ENCODE measurements at places on chromosomes 7 and 10.

- DNase-seq, result no peak
These were observed 67.1 kb downstream of the CUBN start for GRCh38 chr10:17062493-17062892.

DNA sequence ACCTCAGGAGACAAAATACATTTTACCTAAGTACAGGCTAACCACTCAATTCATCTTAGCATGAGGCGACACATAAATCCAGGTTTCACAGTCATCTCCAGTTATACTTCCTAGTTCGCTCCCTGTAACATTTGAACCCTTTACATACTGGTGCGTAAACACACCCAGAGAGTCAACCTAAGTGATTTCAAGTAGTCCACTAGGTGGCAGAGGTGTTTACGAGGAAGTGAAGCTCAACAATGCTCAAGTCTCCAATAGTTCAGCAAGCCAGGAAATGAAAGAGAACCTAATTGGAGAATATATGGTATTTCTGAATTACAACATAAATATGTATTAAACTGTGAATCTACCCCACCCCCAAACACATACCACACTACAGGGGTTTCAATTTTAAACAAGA, 76.3 kb upstream of the ABCB5 start:
- DNase-seq, result no peak

DNA sequence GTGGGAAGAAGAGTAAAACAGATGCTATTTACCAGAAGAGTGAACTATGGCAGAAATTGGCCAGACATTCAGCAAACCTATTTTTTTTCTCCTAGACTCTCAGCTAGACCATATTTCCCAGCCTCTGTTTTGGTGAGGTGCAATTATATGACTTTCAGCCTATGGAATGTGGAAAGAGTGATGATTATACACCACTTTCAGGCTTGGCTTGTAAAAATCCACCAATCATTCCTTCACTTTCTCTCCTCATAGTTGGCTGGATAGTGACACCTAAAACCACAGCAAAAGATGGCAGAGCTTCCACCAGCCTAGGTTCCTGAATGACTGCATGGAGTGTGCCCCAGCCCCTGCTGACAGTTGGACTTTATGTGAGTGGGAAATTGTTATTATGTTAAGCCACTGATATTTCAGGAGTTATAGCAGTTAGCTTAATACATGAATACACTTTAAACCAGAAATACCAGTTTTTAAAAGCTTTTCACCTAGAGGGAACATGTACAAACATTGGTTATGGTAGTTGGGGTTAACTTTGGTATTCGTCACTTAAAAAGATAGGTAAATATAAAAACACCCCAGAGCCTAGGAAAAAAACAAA, 19.1 kb upstream of the TNKS2 start:
- no peak for DNase-seq

- no peak for DNase-seq
These were observed 107.0 kb upstream of the PARD3 start for GRCh38 chr10:34922138-34922537.

- no peak for DNase-seq
These were observed 63.7 kb downstream of the PRKCQ start for GRCh38 chr10:6516281-6516928.

DNA sequence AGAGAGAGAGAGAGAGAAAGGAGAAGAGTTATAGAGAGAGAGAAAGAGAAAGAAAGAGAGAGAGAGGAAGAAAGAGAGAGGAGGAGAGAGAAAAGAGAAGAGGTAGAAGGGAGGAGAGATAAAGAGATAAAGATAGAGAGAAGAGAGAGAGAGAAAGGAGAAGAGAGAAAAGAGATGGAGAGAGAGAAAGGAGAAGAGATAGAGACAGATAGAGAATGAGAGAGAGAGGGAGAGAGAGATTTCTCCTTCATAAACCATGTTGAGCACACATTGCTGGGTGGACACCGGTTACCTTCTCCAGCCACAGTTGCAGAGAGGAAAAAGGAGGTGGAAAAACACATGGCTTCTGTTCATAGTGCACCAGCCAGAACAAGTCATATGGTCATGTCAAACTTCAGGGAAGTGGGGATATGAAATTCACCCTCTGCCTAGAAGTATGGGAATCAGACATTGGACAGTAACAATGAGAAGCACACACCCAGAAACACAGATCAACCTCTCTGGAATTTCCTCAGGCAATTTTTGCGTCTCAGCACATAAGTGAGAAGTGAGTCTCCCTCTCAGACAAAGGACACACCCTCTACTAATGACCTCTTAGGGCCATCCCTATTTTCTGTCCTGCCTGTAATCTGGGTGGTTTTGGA, 172.5 kb upstream of the SVIL start:
- DNase-seq, result no peak

DNA sequence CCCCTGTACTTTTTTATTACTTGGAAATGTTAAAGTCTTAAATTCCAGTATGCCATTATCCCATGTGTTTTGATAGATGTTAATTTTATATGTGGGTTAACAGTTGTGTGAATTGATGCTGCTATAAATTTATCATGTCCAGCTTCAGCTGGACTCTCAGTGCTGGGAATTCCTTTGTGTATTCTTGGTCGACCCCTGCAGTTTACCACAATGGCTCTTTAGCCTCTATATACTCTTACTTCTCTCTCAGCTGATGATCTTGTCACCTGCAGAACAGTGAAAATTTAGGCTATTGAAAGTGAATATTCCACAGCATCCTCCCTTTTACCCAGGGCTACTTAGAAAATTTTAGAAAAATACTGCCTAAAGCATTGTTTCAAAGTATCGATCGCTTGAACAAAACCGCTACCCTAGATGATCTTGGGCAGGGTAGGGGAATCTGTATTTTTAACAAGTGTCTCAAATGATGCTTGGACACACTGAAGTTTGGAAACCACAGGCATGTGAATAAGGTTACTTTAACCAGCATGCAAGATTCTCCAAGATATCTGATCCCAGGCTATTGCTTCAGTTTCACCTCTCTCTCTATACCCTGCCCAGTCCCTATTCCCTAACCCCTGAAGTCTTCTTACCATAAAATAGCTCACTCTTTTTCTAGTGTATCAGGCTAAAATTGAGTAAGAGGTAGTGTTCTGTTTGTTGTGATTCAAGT, 25.4 kb downstream of the LCOR start:
- DNase-seq, result no peak

DNA sequence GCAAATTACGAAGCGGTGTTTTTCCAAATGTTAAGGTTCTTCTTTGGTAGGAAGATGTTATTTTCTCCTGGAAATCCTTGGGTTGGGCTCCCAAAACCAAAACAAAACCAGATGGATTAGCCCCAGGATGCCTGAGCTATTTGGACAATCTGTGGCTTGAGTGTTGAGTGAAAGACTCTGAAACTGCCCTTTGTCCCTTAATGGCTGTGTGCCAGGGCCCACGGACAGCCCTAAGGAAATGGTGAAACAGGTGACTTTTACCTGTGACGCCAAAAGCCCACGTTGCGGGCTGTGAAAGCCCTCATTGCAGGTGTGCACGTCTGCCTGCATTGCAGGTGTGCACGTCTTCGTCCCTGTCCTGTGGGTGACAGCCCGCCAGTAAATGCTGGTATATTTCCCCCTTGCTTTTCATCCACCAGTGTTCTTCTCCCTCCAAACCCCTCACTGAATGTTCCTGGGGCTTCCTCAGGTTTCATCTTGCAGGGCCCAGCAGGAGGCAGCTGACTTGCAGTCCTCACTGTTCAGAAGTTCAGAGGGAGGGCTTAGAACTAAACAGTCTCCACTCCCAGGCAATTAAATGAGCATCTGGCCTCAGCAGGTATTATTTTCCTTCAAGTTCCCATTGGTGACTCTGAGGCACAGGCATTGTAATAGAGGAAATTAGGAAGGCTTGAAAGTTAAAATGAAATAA, 10.7 kb downstream of the PFKP start:
- DNase-seq, result no peak

DNA sequence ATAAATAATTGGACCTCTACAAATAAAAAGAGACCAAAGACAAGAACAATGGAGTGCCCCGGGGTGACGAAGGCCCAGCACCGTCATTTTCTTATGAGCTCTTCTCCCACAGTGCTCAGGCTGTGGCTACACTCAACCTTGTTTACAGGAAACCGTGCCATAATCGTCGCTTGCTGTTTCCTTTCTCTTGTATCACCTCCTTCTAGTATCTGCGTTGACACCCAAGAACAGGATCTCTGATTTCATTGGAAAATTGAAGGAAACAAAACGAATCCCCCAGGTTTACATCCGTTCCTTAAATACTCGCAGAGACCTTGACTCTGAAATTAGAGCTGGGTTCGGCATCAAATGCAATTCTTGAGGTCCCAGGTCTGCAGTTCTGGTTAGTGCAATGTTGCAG, 1.7 kb upstream of the IGFBP3 start:
- no peak for DNase-seq

GRCh38 chr10:129505500-129506075, 38.5 kb downstream of the MGMT start:
- DNase-seq, result no peak

DNA sequence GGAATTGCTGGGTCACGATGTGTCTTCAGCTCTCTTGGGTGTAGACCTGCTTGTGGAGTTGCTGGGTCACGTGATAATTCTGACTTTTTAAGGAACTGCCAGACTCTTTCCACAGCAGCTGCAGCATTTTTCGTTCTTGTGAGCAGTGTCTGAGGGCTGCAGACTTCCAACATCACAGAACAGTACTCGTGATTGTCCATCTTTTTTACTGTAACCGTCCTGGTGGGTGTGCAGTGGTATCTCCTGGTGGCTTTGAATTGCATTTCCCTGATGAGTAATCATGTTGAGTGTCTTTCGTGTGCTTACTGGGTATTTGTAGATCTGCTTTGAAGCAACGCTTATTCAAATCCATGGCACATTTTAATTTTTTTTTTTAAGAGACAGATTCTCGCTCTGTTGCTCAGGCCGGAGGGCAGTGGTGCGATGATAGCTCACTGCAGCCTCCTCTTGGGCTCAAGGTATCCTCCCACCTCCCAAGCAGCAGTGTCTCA, 22.7 kb downstream of the INPP5A start:
- no peak for DNase-seq

GRCh38 chr7:155610633-155611193, 33.7 kb upstream of the RBM33 start:
- DNase-seq, result no peak

- peak; percentile 39 for DNase-seq
These were observed 2.0 kb downstream of the SRGN start for GRCh38 chr10:69089638-69090599.

GRCh38 chr7:148191391-148192065, 399.0 kb upstream of the C7orf33 start:
- no peak for DNase-seq

GRCh38 chr10:27661514-27662286, 83.9 kb downstream of the MKX start:
- DNase-seq, result no peak

DNA sequence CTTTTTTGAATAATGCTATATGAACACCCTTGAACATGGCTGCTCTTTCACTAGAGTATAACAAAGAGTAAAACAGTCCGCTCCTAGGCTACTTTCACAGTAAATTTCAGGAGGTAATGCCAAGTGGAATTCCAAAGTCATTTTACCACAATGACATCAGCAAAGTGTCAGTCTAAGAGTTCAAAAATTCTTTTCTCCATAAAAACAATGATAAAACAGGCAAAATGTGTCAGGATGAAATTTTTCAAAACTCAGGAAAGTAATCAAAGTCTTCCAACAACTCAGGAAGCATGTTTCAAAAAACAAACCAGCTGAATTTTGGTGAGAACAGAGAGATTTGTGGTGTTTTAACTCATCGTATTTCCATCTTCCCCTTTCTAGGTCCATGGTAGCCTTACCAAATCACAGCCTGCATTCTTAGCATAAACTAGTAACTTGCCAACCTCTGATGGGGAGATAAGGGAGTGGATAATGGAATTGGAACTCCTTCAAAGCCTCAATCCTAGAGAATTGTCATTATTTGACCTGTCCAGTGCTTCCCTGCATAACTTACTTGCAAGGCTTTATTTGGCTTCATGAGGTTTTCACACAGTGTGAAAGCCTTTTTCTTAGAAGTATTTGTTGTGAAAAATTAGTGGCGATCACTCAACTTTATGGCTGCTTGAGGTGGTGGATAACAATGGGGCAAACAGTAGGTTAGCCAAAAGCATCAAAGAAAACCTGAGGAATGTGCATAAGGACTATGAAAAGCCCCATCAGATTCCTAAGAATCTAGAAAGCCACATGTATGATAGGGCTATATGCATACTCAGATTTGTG, 302.7 kb downstream of the HDAC9 start:
- DNase-seq, result no peak

DNA sequence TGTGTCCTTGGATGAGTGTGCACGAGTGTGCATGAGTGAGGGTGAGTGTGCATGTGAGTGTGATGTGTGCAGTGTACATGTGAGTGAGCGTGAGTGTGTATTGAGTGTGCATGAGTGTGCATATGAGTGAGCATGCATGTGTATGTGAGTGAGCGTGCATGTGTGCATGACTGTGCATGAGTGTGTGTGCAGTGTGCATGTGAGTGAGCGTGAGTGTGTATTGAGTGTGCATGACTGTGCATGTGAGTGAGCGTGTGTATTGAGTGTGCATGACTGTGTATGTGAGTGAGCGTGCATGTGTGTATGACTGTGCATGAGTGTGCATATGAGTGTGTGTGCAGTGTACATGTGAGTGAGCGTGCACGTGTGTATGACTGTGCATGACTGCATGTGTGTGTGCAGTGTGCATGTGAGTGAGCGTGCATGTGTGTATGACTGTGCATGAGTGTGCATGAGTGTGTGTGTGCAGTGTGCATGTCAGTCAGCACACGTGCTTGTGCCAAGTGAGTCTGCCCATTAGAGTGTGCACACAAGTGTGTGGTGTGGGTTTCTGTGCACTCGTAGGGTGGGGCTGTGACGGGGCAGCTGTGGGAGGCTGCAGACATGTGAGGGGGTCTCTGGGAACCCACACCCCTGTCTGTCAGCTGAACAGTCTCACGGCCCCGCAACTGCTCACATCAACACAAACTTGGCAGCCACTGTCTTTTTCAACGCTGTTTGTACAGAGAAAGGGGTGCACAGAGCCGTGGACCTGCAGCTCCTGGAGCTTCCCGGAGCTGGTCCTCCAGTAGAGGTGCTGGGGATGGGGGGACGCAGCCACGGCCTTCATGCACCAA, 14.8 kb downstream of the FOXL3 start:
- no peak for DNase-seq

DNA sequence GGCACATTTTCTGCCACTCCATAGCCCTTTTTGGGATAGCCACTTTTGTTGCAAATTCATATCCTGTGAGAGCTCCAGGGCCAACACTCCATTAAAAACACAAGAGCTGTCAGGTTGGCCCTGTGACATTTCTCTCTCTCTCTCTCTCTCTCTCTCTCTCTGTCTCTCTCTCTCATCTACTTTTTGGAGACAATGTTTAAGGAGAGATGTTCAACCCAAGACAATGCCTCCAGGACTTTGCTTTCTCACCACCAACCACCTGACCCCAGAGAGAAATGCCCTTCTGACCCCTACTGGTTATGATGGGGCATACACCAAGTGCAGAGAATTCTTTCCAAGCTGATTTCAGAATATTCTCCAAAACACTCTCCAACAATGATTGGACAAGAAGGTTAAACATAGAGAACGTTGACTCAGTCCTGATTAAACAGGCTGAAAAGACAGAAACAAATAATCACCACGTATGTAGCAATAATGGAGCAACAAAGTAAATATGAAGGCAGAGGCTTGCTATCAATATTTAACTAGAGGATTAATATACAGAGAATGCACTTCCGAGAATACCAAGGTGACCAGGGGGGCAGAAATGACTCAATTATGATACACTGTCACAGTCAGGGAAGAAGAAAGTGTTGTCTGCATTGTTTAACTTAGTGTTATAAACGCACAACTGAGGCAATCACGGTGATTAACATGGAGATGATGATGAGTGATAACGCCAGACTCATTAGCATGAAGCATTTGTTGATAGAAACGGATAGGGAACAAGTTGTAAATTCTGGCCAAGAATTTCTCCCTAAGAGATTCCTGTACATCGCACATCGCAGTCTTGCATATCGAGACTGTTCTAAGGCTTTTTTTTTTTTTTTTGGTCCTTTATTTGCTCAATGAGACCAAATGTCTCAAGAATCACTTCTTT, 178.5 kb downstream of the NRP1 start:
- no peak for DNase-seq

All from stimulated activated CD4-positive, alpha-beta T cell treated with anti-CD3 and anti-CD28 coated beads, Interleukin-1b, Interleukin-23, amount 100 ng/mL, for 1 hour (primary cell).